ENCODE measurements at places on chromosomes 12 and 14. TPM values are rescaled to one million over a fixed set of nuclear protein-coding genes. Genes with fewer than 3 reads are reported as not detected.

CHFR gene
- 35.4 TPM for total RNA-seq

BHLHE41 gene
- total RNA-seq, result 21.9 TPM

KRT73 gene
- not detected for total RNA-seq

ASB8 gene
- 41.6 TPM for total RNA-seq

NKX2-1 gene
- total RNA-seq, result not detected

NUP107 gene
- 29.0 TPM for total RNA-seq

RIMBP2 gene
- total RNA-seq, result 0.66 TPM

SYNDIG1L gene
- 0.20 TPM for total RNA-seq

MIP gene
- not detected for total RNA-seq

TBX5 gene
- 8.6 TPM for total RNA-seq

OTOGL gene
- total RNA-seq, result 1.2 TPM

RERGL gene
- total RNA-seq, result 5.0 TPM
